ENCODE measurements at places on chromosomes 12 and 14. TPM values are rescaled to one million over a fixed set of nuclear protein-coding genes. Genes with fewer than 3 reads are reported as not detected.

Gene TAMALIN
- total RNA-seq = 9.4 TPM

Gene KLRD1
- 0.52 TPM for total RNA-seq

Gene CLEC2D
- 12.0 TPM for total RNA-seq

Gene RPS6KL1
- 3.1 TPM for total RNA-seq

Gene TSPAN11
- 7.3 TPM for total RNA-seq

Gene P2RX2
- not detected for total RNA-seq

Gene CISTR
- not detected for total RNA-seq

Gene SERPINA12
- not detected for total RNA-seq

Gene SIX4
- total RNA-seq = 11.0 TPM

Gene TC2N
- total RNA-seq = 5.7 TPM

Gene APOF
- not detected for total RNA-seq

Gene DAO
- not detected for total RNA-seq

Gene INSM2
- total RNA-seq = not detected

Gene DLK1
- 283 TPM for total RNA-seq

Gene WNT1
- total RNA-seq = not detected

Gene MTA1
- 19.3 TPM for total RNA-seq

Gene GALNT9
- total RNA-seq = 0.52 TPM

Gene LRFN5
- 12.0 TPM for total RNA-seq

Gene TAS2R42
- total RNA-seq = not detected

Gene NGB
- total RNA-seq = not detected

Gene GLT8D2
- 36.5 TPM for total RNA-seq

Gene KIAA0586
- 9.9 TPM for total RNA-seq

Gene MNAT1
- total RNA-seq = 103 TPM

Gene CARMIL3
- total RNA-seq = under 0.01 TPM

Gene FITM1
- 172 TPM for total RNA-seq

Gene TEX22
- total RNA-seq = under 0.01 TPM

Gene KCNH3
- 0.52 TPM for total RNA-seq

Gene USP44
- 1.0 TPM for total RNA-seq

Gene NFATC4
- total RNA-seq = 21.4 TPM

Gene ADAM21
- total RNA-seq = not detected

Gene FAR2
- 12.5 TPM for total RNA-seq

Gene LYZ
- 34.4 TPM for total RNA-seq

Gene BHLHE41
- 1.0 TPM for total RNA-seq

Gene ADAM20
- 2.1 TPM for total RNA-seq

Gene PSMA6
- 230 TPM for total RNA-seq

Gene FGF23
- total RNA-seq = under 0.01 TPM

Gene PIP4K2C
- 5.7 TPM for total RNA-seq

Gene HRK
- total RNA-seq = 0.52 TPM

Gene CNPY2
- total RNA-seq = 25.1 TPM

Gene KLHL33
- total RNA-seq = 2.1 TPM

Gene SPTB
- 312 TPM for total RNA-seq

Gene NDRG2
- total RNA-seq = 162 TPM

Data from skeletal muscle tissue (tissue), 5 donors.